ENCODE measurements at places on chromosomes 3 and 15.

- no peak for DNase-seq
Measured at GRCh38 chr3:119352863-119353527, 58.8 kb downstream of the ARHGAP31 start.

DNA sequence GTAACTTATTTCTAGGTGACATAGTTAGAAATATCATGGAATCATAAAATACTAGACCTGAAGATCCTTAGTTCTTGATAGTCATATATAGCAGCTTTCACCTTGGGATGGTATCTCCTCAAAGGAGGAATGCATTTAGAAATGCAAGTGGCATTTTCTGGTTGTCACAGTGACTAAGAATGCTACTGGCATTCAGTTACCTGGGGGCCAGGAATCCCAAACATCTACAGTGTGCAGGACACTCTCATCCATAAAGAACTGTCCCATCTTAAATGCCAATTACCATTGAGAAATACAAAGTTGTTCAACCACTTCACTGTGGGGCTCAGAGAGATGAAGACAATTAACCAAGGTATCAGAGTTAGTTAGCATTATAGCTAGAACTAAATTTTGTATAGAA, 36.7 kb downstream of the MYH15 start:
- DNase-seq = no peak

DNA sequence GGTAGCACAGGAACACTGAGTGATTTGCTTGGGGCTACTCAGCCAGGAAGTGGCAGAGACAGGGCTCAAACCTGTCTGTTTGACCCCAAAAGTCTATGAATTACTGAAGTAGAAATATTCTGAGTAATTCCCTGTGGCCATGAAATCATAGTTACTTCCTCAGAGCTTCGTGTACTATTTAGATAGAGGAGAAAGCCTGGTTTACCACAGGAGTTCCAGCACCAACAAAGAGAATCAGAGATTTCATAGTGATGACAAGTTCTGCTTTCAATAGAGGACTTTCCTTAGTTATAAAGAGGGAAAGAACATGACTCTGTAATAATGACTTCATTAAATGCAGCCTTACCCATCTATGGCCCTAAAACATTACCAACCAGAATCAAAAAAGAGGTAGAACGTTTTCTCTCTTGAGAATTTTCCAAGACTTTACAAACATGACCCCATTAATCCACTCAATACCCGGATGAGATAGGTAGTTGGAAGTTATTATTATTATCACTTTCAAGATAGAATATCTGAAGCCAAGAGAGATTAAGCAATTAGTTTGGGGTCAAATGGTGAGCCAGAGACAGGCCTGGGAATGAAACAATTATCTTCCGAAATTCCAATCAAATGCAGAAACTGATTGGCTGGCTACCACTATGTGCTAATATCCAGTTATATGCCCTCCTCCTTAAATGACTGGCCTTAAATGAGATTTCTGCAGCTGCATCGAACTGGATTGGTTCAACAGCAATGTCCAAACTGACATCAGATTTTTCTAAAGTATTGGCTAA, 13.6 kb upstream of the WNT5A start:
- no peak for DNase-seq

GRCh38 chr3:126213379-126214028, 33.1 kb upstream of the ALDH1L1 start:
- no peak for DNase-seq

DNA sequence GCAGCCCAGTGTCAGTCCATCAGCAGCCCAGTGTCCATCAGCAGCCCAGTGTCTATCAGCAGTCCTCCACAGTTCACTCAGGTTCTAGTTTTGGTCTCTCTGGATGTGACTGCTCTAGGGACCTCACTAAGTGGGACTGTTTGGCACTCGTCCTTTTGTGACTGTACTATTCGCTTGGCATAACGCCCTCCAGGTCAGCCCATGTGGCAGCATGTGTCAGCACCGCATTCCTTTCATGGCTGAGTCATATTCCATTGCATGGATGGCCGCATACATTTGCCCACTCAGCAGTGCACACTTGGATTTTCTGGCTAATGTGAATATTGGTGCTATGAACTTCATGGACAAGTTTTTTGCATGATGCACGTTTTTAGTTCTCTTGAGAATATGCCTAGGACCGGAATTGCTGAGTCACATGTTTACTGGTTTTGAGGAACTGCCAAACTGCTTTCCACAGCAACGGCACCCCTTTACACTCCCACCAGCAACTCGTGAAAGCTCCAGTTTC, 16.4 kb downstream of the CHST13 start:
- DNase-seq = no peak

DNA sequence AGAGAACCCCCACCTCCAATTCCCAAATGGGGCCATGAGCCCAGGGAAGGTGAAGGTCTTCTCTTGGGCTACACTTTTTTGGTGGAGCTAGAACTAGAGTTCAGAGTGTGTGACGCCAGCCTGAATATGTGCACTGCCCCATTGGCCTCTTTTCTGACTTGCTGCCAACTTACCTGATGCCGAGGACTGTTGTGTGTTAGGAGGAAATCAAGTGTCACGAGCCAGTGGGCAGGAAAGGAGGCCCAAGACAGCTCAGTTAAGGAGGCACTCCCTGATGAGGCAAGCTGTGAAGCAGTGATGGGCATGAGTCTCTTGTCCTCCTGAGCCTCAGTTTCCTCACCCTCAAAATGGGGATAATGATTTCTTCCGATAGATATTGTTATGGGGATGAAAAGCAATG, 107.8 kb downstream of the ANP32A start:
- no peak for DNase-seq

- no peak for DNase-seq
Measured at GRCh38 chr3:95134693-95135413, 1072.0 kb downstream of the NSUN3 start.

DNA sequence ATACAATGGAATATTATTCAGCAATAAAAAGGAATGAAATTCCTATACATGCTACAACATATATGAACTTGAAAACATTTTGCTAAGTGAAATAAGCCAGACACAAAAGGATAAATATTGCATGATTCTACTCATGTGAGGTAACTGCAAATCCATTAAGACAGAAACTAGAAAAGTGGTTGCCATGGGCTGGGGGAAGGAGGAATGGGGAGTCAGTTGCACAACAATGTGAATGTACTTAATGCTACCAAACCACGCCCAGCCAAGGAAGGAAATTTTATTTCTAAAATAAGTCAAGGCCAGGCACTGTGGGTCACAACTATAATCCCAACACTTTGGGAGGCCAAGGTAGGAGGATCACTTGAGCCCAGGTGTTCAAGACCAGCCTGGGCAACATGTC, 9.8 kb upstream of the GMPPB start:
- DNase-seq = no peak

GRCh38 chr3:104974316-104974715, 392.4 kb upstream of the ALCAM start:
- DNase-seq = no peak

GRCh38 chr3:5756443-5756842, 568.9 kb downstream of the EDEM1 start:
- no peak for DNase-seq

GRCh38 chr3:196192524-196193051, 18.6 kb downstream of the ZDHHC19 start:
- DNase-seq = no peak

DNA sequence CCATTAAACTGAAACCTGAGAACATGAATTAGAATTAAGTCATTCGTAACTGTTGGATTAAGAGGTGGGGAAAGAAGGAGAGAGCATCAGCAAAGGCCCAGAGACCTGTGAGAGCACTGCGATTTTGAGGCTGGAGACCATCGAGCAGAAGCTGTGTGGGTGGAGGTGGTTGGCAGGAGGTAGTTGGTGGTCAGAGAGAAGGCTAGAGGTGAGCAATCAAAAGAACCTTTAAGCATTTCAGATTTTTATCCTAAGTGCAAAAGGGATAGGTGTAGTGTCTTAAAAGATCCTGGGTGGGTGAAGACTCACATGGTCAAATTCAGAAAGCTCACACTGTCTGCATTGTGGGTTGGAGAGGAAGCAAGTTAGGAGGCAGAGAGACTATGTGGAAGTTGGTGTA, 65.1 kb upstream of the TEX264 start:
- no peak for DNase-seq

DNA sequence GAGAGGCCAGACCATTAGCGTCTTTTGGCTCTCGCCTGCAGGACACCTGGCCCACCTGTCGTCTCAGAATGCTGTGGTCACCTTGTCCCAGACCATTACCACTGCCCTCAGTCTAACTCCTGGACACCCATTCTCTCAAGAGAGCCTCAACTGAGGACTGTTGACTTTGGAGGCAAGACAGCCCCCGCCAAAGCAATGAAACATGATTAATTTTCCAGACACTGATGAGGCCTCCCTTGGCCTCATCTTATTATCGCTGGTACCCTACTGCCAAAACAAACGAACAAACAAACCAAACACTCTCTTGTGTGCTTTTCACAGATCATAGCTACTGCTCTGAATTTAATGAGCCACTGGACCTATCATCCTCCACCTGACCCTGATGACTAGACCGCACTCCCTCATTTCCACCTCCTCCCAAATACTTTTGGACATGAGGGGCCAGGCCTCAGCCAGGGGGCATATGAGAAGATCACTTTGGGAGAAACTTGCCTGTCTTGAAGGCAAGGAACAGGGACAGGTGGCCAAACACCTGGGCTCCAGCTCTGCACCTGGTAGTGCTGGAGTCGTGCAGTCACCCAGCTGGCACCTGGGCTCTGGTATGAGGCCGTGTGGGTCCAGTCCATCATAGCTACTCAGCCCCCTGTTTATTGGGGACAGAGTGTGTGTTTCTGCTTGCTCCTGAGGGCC, 27.6 kb downstream of the ALS2CL start:
- DNase-seq = no peak

- no peak for DNase-seq
Measured at GRCh38 chr3:114378760-114379159, 84.9 kb downstream of the TIGIT start.

GRCh38 chr3:107366766-107367165, 10.5 kb upstream of the CCDC54 start:
- DNase-seq = no peak

DNA sequence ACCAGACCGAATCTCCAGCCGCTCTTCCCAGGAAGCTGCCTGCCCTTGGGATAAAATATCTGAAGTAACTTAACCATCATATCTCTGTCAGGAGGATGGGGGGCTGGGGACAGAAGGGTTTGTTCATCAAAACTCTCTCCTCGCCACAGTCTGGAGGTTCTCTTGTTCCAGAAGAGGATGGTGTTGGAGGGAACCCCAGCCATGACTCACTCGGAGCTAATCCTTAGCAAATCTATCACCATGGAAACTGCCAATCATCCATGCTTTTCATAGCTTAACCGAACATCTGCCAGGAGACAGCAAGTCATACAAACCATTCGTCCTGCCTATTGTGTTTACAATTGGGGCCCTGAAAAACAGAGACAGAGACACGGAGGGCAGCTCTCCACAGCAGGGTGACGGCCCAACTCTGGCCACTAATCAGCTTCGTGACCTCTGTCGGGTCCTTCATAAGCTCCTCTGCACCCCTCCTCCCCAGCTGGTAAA, 73.8 kb upstream of the HEG1 start:
- no peak for DNase-seq

DNA sequence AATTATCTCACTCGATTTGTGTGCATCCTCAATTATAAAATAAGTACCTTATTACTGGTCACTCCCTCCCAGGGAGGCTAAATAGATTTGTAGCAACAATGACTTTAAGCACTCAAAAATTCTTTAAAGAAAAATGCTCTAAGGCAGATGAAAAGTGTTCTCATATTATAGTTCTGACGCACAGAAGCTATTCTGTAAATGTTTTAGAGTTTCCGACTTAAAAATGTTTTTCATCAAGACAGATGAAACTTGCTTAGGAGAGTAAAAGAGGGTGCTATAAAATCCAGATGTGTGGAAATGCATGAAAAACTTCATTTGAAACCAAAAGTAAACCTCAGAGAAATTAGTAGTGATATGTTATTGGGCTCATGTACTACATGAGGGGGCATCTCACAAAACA, 398.4 kb upstream of the KCNMB2 start:
- DNase-seq = no peak

GRCh38 chr3:160720123-160720746, 35.8 kb upstream of the PPM1L start:
- no peak for DNase-seq

- no peak for DNase-seq
Measured at GRCh38 chr15:91926908-91927270, 73.4 kb downstream of the SLCO3A1 start.

DNA sequence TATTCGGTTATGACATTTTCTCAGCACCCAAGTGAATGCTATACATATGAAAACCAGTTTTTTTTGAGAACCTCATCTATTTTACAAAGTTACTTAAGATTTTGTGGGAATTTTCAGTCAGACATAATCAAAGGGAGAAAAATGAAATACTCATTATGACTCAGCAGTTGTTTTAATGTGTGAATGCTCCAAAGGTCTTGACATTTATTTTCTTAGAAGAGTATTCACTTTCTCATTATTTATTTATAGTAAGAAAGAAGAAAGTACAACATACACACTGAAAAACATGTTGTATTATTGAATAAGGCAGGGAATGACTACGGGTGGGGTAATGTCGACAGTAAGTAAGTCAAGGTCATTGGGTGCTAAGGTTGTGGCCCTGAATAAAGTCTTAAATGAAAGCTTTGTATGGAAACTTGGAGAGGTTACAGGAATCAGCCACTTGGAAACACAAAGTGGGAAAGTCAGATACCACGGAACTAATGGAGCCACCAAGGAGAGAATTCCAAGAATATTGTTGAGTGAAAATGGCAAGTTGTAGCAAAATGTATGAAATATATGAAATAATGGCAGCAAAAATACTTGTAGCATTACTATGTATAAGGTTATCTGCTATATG, 844.5 kb downstream of the TBL1XR1 start:
- no peak for DNase-seq

DNA sequence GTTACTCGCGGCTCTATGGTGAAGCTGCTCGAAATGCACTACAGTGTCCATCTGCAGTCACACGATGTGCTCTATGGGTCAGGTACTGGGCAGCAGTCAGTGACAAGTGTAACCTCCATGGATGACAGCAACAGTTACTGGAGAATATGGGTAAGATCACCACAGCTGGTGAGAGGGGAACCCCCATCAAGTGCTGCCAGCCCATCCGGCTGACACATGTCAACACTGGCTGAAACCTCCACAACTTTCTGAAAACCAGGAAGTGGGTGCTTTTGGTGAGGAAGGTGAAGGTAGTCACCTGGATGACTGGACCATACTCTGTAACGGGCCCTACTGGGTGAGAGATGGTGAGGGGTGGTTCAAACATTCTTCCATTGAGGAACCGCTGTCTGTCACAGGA, 87.4 kb upstream of the C15orf39 start:
- no peak for DNase-seq

GRCh38 chr3:20736287-20736852, 550.4 kb upstream of the SGO1 start:
- DNase-seq = no peak

DNA sequence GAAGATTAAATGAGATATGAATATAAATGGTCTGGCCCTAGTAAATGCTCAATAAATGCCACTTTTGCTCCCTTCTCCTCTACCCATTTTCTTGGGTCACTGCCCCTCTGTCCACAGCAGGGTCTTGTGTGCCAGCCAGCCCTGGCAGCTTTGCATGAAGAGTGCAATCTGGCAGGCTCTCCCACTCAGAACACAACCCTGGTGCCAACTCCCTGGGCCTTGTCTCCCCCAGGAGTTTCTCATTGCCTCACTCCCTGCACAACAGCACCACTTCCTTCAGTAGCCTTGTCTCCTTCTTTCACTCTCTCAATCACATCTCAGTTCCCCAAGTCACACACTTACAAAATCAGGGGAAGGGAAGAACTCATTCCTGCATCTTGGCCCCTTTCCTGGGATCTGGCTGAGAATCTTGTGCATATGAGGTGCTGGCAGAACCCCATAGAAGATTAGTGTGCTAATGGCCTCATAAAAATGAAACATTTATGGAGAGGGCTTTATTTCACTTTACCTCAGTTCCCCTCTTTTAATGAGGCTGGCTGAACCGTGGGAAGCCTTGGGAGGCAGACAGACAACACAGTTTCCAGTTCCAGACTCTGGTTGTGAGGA, 445.9 kb upstream of the PROK2 start:
- DNase-seq = no peak

Data from stimulated activated CD8-positive, alpha-beta memory T cell treated with anti-CD3 and anti-CD28 coated beads, Interleukin-7, amount 100 ng/mL, for 48 hours (primary cell).